ENCODE measurements at places on chromosomes 13 and 19.

DNA sequence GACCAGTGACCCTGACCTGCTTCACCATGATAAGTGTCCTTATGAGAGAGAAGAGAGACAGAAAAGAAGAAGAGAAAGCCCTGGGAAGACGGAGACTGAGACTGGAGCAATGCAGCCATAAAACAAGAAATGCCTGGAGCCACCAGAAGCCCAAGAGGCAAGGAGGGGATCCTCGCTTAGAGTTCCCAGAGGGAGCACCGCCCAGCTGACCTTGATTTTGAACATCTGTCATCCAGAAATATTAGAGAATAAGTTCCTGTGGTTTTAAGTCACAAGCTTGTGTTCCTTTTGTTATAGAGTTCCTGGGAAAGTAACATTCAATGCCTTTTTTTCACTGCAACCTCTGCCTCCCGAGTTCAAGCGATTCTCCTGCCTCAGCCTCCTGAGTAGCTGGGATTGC is 20.2 kb downstream of the CERS1 start:
- no peak for DNase-seq

- DNase-seq = no peak
Observed at GRCh38 chr13:31195616-31196015, 4.2 kb upstream of the B3GLCT start.

DNA sequence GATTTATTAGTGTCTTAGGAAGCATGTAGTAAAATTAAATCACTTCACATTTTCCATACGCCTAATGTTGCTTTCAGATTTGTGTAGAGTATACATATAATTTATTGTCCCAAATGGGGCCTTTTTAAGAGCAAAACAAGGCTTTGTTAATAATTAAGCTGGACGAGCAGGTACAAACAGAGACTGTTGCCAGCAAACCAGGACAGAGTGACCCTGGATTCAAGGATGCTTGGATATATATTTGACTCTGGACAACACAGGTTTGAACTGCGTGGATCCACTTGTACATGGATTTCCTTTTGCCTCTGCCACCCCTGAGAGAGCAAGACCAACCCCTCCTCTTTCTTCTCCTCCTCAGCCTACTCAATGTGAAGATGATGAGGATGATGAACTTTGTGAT is 454.9 kb downstream of the PCDH9 start:
- no peak for DNase-seq

- DNase-seq = peak; percentile 36
Observed at GRCh38 chr13:79492313-79492798, 11.4 kb downstream of the NDFIP2 start.

DNA sequence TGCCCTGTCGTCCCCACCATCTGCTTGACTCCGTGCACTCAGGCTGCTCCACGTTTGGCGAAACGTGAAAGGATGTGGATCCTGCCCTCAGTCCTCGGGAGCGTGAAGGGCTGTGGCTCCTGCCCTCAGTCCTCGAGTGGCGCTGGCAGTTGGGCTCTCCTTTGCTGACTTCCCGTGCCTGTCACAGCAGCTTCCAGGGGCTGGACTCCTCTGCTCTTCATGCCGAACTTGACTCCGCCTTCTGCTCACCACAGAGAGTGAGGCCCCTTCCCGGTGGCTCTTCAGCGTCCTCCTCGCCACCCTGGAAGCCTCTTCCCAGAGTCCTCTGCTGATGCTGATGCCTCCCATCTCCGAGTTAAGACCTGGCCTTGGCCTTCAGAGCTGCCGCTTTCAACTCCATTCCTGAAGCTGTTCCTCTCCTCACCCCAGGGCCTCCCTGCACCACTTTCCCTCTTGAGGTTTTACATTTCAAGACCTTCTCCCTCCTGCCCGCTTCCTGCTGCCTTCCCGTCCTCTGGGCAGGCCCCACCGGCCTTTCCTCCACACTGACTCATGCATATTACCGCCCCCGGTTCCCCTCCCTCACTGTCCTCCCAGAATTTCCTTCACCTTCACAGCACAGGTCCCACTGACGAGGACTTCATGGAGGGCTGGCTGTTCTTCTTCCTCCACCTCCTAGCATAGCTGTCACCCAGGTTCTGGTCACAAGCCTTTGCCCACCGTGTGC is 111.7 kb downstream of the SHISA2 start:
- no peak for DNase-seq

- DNase-seq = peak; percentile 91
Observed at GRCh38 chr19:7944177-7944761, 803 bp upstream of the TIMM44 start.

GRCh38 chr19:42528354-42529247 is at the start of gene CEACAM1:
Gene CEACAM1, minus strand, starts transcription at chr19:42528481. Its CDS starts 107 bp downstream, at chr19:42528374.
- DNase-seq = peak; percentile 70

DNA sequence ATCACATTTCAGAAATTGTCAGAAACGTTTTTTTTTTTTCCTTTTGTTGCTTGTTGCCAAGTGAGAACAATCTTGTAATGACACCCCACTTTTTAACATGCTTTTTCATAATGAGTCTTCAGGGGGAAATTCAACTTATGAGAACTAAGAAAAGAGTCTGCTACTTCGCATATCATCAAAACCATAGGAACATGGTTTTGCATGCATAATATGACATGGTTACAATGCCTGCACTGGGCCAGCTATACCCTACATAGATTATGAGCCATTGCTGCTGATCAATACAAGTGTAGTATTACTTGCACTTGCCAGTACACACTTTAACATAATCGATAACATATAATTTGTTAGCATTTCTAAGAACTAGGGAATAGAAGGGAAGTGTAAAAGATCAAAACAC is 191.0 kb upstream of the NBEA start:
- no peak for DNase-seq

GRCh38 chr19:50327461-50328223 is 1.5 kb downstream of the KCNC3 start:
- no peak for DNase-seq

DNA sequence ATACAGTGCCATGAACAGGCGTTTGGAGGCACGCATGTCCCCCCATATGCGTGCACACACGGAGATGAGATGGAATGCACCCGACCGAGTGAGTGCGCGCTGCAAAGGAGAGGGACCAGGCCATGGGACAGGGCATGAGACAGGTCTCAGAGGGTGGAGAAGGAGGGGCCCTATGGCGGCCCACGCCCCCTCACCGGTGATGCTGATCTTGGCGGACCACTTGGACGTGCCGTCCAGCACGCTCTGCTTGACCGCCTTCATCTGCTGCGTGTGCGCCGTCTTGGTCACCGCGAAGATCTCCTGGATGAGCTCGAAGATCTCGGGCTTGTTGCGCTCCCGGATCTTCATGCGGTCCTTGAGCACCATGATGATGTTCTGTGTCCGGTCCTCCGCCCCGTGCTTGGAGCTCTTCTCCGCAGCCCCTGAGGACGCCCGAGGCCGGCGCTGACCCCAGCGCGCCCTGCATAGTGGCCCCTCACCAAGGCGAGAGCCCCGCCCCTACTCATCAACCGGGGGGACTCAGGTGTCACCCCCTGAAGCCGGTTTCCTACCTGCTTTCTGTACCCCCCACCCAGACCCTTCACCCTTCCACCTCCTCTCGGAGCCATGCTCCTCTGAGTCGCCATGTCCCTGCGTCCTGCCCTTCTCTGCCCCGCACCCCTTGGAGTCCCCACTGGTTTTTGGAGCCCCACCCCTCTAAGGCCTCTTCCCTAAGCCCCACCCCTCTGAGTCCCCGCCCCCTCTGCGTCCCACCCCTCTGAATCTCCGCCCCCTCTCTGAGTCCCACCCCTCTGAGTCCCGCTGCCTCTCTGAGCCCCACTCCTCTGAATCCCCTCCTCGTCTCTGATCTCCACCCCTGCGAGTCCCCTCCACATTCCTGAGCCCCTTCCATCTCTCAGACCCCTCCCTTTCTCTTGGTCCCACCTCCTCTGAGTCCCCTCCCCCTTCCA is 40.8 kb downstream of the UNC13A start:
- no peak for DNase-seq

DNA sequence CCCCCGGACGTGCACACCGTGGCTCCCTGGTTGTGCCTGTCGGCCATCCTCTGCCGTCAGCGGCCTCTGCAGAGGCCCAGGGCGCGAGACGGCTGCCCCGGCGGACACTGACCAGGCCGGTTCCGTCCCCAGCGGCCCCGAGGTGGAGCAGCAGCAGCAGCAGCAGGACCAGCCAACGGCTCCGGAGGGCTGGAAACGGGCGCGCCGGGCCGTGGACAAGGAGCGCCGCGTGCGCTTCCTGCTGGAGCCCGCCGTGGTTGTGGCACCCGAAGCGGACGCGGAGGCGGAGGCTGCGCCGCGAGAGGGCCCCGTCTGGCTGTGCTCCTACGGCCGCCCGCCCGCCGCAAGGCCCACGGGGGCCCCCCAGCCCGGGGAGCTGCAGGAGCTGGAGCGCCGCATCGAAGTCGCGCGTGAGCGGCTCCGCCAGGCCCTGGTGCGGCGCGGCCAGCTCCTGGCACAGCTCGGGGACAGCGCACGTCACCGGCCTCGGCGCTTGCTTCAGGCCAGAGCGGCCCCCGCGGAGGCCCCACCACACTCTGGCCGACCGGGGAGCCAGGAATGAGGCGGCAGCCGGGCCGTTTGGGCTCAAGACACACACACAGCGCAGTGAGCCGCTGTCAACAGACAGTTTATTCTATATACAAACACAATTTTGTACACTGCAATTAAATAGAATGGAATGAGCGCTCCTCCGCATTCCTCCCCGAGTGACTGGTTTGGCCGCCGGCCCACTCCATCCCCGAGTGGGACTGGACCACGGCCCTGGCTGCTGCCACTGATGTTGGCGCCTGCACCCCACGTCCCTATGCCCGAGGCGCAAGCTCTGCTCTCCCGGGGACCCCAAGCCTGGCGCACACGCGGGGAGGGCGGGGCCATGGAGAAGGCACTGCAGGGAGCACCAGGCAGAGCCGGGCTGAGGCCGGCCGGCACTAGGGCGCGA is 9.1 kb downstream of the GRIN3B start:
- no peak for DNase-seq

DNA sequence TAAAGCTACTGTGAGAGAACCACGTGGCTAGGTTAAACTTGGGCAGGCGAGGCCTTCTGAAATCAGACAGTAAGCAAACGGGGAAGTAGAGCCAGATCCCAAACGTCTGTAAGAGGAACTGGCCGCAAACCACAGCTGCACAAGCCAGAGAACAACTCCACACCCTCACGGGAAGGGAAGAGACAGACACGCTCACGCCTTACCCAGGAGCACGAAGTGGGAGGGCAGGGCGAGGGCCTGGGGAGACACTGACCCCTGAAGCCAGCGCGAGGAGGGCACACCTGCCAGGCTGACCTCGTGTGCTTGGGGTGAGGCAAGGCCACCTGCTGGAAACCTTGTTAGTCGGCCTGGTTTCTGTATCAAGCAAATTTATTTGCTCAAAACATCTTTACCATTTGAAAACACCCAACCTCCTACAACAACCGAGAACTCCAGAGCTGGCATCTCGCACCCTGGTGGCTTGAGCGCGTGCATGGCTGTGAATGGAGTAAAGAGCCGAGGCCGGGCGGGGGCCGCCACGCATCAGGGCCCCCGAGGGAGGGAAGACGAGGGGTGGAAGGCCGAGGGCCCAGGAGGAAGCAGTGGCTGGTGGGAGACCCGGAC is 7.3 kb downstream of the POLR2E start:
- DNase-seq = no peak

DNA sequence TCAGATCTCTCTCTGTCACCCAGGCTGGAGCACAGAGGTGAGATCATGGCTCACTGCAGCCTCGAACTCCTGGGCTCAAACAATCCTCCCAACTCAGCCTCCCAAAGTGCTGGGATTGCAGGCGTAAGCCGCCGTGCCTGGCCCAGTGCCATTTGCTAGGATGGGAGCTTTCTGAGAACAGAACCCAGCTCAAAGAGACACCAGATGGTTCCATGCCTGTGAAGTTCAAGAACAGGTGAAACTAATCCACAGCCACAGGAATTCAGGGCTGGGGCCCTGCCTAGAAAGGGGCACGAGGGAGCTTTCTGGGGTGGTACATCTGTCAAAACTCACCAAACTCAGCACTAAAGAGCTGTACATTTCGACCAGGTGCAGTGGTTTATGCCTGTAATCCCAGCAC is 4.2 kb downstream of the SLC7A9 start:
- no peak for DNase-seq

- no peak for DNase-seq
Observed at GRCh38 chr13:69793783-69794453, 313.7 kb upstream of the ATXN8OS start.

DNA sequence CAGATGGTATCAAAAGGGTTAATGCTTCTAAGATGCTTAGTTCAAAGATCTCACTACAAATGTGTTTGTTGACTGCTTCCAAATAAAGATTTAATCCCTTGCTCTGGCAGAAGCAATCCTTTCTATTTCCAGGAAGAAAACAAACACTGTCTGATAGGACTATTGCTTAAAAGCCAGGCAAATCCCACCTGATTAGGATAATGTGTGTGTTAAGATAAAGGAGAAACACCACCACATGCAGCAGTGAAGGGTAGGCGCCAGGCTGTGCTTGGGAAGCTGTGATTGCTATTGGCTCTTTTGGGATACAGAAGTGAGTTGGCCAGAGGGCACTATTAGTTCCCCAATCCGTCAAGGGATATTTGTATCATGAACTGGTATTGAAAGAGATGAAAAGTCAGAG is 62.8 kb upstream of the LRCH1 start:
- DNase-seq = no peak

GRCh38 chr13:85386424-85386823 is 412.8 kb downstream of the SLITRK6 start:
- DNase-seq = no peak

GRCh38 chr13:112648101-112648500 is 41.7 kb upstream of the ATP11A start:
- no peak for DNase-seq

GRCh38 chr13:102870677-102871415 is 25.0 kb downstream of the ERCC5 start:
- peak; percentile 56 for DNase-seq

GRCh38 chr13:94138831-94139230 is 340.7 kb downstream of the DCT start:
- DNase-seq = no peak

DNA sequence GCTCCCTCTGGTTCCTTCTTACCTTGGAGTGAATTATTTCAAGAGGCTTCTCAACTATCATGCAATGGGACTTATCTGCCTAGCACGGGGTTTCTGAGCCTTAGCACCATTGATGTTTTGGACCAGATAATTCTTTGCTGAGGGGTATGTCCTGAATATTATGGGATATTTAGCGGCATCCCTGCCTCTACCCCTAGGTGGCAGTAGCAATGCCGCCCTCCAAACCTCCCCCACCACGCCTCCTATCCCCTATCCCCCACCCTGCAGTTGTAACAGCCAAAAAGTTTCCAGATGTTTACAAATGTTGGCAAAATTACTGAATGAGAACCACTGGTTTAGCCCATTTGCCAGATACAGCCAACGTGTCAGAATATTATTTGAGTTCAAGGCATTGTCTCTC is 125.5 kb downstream of the POSTN start:
- DNase-seq = no peak

DNA sequence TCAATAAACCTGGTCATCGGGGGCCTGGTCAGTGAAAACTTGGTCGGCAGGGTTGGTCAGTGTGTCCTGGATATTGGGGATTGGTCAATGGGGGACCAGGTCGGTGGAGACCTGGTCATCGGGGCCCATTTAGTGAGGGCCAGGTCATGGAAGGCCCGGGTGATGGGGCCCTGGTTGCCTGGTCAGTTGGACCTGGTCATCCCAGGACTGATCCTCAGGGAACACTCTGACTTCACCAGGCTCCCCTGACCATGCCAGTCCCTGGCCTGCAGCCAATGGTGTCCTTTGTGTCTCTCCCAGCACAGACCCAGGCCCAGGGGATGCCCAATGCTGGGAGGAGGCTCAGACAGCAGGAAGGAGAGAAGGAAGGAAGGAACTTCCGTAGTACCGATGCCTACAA is 42.1 kb upstream of the TPM4 start:
- no peak for DNase-seq

All from stimulated activated CD4-positive, alpha-beta T cell treated with anti-CD3 and anti-CD28 coated beads, Interleukin-15, amount 100 ng/mL, for 24 hours (primary cell).